ENCODE measurements at places on chromosomes 2 and 18.

DNA sequence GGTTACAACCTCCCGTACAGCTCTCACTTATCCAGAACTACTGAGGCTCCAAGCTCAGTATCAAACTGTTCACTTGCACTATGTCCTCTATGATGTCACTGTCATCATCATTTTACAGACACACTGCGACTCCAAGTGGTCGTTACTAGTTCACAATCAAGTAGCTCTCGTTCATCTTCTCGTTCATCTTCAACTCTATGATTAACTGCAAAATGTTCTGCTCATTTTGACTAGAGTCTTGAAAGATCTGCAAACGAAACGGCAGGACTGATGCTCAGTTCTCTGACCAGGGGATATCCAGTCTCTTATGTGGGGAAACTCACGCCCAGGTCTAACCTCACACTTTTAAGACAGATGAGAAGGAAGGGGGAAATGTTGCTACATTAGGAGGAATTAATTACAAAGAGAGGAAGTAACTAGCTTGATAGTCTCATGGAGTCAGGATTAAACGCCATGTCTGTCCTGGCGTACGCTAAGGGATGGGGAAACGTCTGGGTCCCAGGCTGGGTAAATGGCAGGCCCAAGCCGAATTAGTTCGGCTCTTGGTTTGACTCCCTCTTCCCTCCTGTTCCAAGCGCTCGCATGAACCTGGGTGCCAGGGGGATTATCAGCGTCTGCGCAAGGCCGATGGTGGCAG is 794 bp upstream of the CHCHD5 start:
- peak; percentile 1 for ATAC-seq

DNA sequence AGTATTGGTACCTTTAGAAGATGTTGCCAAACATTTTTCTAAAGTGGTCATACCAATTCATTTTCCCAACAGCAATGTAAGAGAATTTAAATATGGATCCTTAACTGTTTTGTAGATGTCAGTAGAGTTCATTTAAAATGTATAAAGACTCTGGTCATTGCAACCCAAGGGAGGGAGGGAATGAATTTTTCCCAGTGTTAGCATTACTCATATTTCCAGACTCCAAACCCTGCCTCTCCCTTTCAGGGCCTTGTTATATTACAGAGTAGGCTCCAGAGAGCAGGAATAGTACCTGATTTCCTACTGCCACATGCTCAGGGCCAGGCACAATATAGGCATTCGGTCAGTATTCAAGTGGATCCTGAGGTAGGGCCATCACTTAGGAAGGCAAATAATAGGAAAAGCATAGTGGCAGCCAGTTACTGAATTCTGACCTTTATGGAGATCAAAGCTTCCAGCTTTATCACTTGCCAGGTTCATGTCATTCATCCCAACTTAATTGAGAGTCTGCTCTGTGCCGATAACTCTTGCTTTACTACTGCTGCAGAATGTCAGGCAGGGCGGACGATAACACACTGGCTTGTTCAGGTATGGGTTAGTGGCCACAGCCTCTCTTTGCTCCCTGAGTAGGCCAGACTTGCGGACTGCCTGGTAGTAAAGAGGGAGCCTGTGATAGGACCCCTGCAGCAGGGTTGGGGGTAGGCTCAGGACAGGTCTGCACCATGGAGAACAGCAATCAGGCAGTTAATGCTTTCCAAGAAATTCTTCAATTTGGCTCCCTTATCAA is 75.3 kb downstream of the OSBPL6 start:
- ATAC-seq, result no peak

DNA sequence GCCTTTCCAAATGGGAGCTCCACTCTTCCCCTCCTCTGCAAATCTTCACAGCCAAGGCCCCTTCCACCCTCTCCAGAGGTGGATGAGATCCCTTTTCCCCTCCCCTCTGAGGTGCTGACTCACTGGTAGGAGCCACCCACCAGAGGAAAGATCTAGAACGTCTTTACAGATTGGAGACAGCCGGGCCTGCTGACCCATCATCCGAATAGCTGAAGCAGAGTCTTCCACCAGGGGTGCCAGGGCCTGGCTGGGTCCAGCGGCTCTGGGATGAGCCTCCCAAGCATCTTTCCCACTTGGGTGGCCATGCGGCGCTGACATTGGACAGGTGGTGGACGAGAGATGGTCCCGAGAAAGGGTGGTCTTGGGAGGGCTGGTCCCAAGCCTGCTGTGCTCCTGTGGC is 9.0 kb downstream of the ERFE start:
- no peak for ATAC-seq

- ATAC-seq, result no peak
Observed at GRCh38 chr2:109085912-109086742, 42.9 kb upstream of the SH3RF3 start.

- ATAC-seq, result no peak
Observed at GRCh38 chr2:118593257-118593656, 254.2 kb downstream of the EN1 start.

- ATAC-seq, result peak; percentile 55
Observed at GRCh38 chr2:214995926-214996670, 142.3 kb downstream of the ABCA12 start.

DNA sequence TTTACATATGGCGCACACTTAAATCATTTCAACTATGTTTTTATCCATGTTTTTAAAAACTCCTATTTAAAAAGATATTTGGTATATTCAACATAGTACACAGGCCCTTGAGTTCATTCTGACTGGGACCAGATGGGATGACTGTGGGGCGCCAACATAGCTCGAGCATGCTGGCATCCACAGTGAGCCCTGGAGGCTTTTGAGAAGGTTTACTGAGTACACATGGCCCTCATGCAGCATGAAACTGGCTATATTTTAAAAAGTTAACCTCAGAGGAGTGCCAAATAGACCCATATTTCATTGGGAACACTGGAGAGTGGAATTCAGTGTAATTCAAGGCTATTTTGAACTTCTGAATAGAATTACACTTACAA is 83.6 kb downstream of the CCDC85A start:
- ATAC-seq, result no peak

- ATAC-seq, result peak; percentile 49
Observed at GRCh38 chr2:173963323-173963816, 1.8 kb downstream of the SP3 start.

- ATAC-seq, result no peak
Observed at GRCh38 chr18:25145731-25146511, 206.0 kb downstream of the ZNF521 start.
